ENCODE measurements at places on chromosomes 6 and 20. TPM values are rescaled to one million over a fixed set of nuclear protein-coding genes. Genes with fewer than 3 reads are reported as not detected.

DNA sequence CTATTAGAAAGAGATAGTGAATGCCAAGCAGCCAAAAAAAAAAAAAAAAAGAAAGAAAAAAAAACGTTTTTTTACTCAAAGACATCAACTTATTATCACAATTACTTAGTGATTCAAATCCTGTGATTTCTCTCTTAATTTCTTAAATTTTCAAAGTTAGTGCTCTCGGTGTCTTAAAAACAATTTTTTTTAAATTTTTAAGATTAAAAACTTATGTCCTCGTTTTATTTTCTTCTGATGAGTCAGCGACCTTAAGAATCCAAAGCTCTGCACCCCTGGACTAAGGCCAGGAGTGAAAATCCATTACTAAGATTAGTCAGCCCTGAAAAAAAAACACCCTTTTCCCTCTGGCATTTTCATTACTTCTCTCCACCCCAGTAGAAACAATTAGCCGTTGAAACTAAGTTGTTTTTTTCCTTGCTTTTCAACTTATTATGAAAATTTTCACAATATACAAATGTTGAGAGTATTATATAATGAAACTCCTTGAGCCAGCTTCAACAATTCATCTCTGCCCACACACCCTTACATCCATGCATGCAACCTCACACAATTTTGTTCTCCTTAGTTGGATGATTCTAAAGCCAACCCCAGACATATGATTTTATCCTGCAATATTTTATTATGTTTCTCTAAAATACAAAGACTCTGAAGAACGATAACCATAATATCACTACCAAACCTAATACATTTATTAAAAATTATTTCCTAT, 85.6 kb upstream of the CARMIL1 start:
- peak; percentile 87 for DNase-seq

DNA sequence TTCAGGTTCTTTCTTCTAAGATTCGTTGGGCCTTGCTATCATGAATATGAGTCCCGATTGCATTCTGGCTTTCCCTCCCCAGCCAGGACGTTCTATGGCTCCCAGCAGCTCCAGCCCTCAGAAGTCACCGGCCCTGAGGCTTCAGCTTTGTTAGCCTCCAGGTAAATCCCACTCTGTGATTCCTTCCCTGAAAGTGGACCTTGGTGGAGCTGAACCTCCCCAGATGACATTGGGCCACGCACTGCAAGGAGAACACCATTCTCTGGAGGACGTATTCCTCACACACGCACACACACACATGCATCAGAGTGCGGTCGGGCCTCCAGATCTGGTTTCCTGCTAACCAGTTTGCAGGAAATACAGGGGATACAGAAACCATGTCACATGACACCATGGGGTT, 487.3 kb upstream of the CDH4 start:
- no peak for DNase-seq

- DNase-seq = no peak
Observed at GRCh38 chr6:41757931-41758640, 10.9 kb upstream of the PGC start.

DNA sequence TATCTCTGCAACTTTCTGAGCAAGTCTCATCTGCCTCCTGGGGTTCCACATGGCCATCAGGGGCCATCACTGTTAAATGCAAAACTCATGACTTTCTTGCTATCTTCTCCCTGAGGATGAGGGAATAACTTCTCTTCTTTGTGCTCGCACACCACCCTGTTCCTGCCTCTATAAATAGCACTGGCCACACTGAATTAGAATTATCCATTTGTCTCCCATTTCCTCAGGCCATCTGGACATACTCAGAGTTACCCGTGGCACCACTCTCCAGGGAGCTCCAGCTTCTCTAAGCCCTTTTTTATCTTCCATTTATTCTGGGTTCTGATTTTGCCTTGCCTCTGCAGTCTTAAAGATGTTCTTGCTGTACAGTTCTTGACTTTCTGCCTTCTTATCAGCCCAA, 72.8 kb upstream of the ECI2 start:
- no peak for DNase-seq

DNA sequence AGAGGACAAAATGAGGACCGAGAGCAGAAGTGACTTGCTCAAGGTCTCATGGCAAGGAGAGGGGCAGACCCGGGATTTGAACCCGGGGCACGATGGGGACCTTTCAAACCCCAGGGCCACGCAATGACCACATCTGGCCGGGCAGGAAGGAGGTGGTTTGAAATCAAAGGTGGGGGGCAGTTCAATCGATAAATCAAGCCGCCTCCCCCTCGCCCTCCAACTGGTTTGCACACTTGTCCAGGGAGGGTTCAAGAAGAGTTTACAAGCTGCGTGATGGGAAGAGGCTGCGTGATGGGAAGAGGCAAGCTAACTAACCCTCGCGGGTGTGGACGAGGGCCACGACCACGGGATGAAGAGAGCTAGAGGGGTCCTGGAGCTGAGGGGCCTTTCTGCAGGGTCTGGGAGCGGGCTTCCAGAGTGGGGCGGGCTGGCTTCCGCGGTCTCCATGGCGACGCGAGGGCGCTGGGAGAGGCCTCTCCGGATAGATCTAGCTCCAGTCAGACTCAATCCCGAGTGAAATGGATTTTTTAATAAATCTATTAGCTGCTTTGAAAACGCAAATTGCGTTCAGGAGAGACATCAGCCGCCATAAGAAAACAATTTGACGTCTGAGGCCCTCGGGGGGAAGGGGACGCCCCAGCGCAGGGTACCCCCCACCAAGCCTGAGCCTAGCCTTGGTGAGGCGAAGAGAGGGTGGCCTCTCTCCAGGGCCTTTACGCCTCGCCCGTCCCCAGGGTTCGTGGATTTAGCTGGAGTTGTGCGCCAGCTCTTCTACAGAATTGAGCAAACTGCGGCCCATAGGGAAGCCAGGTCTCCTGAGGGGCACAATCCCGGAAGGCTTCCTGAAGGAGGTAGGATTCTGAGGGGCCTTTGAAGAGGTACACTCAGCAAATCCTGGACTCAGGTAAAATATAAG, 143.9 kb downstream of the GRM4 start:
- DNase-seq = no peak

GRCh38 chr20:9166153-9166780, 97.4 kb downstream of the PLCB4 start:
- no peak for DNase-seq

- no peak for DNase-seq
Observed at GRCh38 chr6:161050134-161050765, 58.7 kb downstream of the MAP3K4 start.

DNA sequence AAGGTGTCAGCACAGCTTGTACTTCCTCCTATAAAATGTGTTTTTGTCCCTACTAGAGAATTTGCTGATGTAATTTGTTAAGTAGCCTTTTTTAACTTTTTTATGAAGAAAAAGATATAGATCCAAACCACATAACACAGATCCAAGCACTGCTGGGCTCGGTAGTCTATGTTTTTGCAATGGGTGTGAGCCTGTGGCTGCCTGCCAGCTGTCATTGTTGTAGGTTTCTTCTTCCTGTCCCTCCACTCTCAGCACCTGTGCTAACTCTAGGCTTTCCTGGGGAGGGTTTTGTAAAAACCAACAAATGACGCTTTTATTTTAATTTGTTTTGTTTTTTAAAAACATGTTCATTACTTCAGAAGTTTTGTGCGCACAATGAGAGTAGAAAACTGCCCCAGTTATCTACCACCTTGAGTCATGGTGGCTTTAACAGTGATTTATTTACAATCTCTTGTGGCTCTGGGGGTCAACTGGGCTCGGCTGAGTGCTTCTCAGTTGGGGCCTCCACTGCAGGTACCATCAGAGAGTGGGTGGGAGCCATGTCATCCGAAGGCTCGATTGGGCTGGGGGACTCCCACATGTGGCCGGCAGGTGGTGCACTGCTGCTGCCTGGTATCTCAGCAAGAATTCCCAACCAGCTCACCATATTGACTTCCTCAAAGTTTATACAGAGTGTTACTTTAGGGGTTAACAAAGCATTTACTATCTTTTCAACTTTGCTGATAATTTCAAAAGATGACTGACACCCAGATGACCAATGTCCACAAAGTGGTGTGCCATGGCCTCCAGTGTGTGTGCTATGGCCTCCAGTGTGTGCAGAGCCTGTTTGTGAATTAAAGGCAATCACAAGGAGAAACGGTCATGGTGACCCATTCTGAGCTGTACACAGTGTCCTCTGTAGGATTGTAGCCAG, 3.0 kb upstream of the CCR6 start:
- no peak for DNase-seq

The DACT2 gene
- total RNA-seq = not detected

The FOXA2 gene
- 2.3 TPM for total RNA-seq

The MYB gene
- not detected for total RNA-seq

The LY6G6D gene
- total RNA-seq = not detected
